ENCODE measurements at places on chromosomes 5 and 9. TPM values are rescaled to one million over a fixed set of nuclear protein-coding genes. Genes with fewer than 3 reads are reported as not detected.

GRCh38 chr9:120923620-120924328 is 2.8 kb downstream of the TRAF1 start:
- H3K36me3 ChIP-seq, result no peaks in the 10 kb centered on the region
- H3K27me3 ChIP-seq, result no peaks in the 10 kb centered on the region
- no peak for DNase-seq
- peak overlapping the region; percentile 78 for H3K27ac ChIP-seq
- no peak overlapping the region for H3K4me3 ChIP-seq
- peaks cover 3% of the 10 kb centered on the region for H3K4me1 ChIP-seq

DNA sequence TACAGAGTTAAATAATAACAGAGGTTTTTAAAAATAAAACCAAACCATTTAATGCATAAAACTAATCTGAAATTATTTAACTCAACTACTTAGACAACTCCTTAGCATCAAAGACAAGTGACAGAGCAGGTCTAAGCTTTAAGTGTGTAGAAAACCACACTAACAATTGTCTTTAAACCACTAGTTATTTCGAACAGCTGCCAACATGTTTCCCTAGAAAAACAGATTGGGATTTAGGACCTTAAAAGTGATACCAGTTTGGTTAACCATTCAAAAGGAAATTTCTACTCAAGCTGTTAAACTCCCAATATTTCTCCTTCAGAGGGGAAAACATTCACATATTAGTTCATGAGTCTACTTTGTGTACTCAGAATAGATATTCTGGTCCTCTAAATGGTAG is 208.7 kb downstream of the BNC2 start:
- no peaks in the 10 kb centered on the region for H3K27me3 ChIP-seq

GRCh38 chr5:55742778-55743177 is 4.9 kb downstream of the DDX4 start:
- H3K27me3 ChIP-seq, result no peaks in the 10 kb centered on the region
- no peak for DNase-seq
- H3K4me3 ChIP-seq, result no peak overlapping the region
- H3K36me3 ChIP-seq, result no peaks in the 10 kb centered on the region
- H3K4me1 ChIP-seq, result no peaks in the 10 kb centered on the region
- no peak overlapping the region for H3K27ac ChIP-seq

GRCh38 chr5:6753851-6754250 is 40.6 kb downstream of the TENT4A start:
- no peaks in the 10 kb centered on the region for H3K27me3 ChIP-seq
- peaks cover 96% of the 10 kb centered on the region for H3K36me3 ChIP-seq
- no peaks in the 10 kb centered on the region for H3K4me1 ChIP-seq
- H3K27ac ChIP-seq, result no peak overlapping the region
- no peak for DNase-seq

- no peak for DNase-seq
- no peaks in the 10 kb centered on the region for H3K27me3 ChIP-seq
- no peaks in the 10 kb centered on the region for H3K36me3 ChIP-seq
- H3K27ac ChIP-seq, result no peak overlapping the region
- no peaks in the 10 kb centered on the region for H3K4me1 ChIP-seq
Observed at GRCh38 chr9:124139001-124139400, 118.7 kb upstream of the NEK6 start.

DNA sequence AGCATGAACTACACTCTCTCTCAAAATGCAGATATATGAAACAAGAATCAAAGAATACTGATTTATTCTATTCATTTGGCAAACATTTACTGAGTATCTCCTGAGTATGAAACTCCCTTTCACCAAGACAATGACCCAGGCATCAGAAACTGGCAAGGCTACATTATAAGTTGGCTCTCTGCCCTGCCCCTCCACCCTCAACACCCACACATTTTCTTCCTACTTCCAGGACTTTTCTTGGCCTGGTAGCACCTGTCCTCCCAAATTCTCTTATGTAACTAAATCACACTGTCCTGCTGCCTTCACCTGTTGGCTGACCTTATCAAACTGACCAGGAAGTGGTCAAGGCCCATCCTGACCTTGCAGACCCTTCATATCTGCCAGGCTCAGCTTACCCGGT is 3.5 kb downstream of the RASEF start:
- H3K27me3 ChIP-seq, result peaks cover 47% of the 10 kb centered on the region
- no peaks in the 10 kb centered on the region for H3K4me1 ChIP-seq
- H3K36me3 ChIP-seq, result no peaks in the 10 kb centered on the region
- DNase-seq, result no peak
- H3K27ac ChIP-seq, result no peak overlapping the region

DNA sequence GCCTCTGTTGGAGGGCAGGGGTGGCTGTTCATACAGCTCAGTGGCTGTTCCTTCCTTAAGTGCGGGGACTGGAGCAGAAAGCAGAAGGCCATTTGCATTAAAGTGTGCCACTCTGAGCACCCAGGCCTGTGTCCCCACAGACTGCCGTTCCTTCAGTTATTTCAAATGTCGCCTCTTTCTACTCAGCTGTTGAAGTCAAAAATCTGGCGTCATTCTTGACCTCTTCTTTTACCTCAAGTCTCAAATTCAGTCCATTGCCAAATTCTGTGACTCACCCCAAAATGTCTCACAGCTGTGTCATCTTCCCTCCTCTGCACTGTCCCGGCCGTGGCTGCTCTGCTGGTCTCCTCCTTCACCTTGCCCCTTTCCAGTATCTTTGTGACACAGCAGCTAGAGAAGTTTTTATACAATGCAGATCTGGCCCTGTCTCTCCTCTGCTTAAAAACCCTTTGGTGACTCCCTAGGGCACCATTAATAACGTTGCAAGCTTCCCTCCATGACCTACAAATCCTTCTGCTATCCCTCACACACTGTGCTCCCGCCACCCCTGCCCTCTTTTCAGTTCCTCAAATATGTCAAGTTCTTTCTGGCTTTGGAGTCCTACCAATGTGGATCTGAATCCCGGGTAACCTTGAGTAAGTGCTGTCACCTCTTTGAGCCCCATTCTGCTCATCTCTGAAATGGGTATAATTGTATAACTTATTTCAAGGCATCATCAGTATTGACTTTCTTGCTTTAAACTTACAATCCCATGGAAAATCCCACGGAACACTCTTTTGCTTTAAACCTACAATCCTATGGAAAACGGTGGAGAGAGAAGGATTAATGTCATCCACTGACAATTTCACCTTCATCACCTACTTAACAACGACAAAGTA is 98.3 kb upstream of the BOD1 start:
- H3K36me3 ChIP-seq, result no peaks in the 10 kb centered on the region
- no peaks in the 10 kb centered on the region for H3K27me3 ChIP-seq
- DNase-seq, result peak; percentile 30
- no peak overlapping the region for H3K4me3 ChIP-seq

GRCh38 chr5:5419291-5420210 is 2.9 kb upstream of the ICE1 start:
- H3K27me3 ChIP-seq, result no peaks in the 10 kb centered on the region
- no peak overlapping the region for H3K4me3 ChIP-seq
- H3K27ac ChIP-seq, result no peak overlapping the region
- H3K36me3 ChIP-seq, result no peaks in the 10 kb centered on the region
- peaks cover 21% of the 10 kb centered on the region for H3K4me1 ChIP-seq

- peaks cover 7% of the 10 kb centered on the region for H3K27me3 ChIP-seq
- no peak overlapping the region for H3K27ac ChIP-seq
- DNase-seq, result no peak
Observed at GRCh38 chr9:33232815-33233214, 7.2 kb upstream of the SPINK4 start.

- H3K4me3 ChIP-seq, result no peak overlapping the region
- H3K27ac ChIP-seq, result no peak overlapping the region
- no peaks in the 10 kb centered on the region for H3K4me1 ChIP-seq
- H3K27me3 ChIP-seq, result no peaks in the 10 kb centered on the region
- no peaks in the 10 kb centered on the region for H3K36me3 ChIP-seq
- no peak for DNase-seq
Observed at GRCh38 chr9:98316445-98317133, 61.1 kb upstream of the TBC1D2 start.

DNA sequence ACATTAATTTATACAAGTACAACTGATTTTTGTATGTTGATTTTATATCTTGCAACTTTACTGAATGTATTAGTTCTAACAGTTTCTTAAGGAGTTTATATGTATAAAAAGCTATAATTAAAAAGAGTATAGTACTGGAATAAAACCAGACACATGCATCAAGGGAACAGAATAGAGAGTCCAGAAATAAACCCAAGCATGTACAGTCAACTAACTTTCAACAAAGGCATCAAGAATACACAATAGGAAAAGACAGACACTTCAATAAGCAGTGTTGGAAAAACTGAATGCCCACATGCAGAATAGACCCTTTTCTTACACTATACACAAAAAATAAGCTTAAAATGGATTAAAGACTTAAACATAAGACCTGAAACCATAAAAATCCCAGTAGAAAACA is 170.9 kb downstream of the ICE1 start:
- DNase-seq, result no peak
- no peaks in the 10 kb centered on the region for H3K36me3 ChIP-seq
- no peak overlapping the region for H3K27ac ChIP-seq
- no peaks in the 10 kb centered on the region for H3K27me3 ChIP-seq

DNA sequence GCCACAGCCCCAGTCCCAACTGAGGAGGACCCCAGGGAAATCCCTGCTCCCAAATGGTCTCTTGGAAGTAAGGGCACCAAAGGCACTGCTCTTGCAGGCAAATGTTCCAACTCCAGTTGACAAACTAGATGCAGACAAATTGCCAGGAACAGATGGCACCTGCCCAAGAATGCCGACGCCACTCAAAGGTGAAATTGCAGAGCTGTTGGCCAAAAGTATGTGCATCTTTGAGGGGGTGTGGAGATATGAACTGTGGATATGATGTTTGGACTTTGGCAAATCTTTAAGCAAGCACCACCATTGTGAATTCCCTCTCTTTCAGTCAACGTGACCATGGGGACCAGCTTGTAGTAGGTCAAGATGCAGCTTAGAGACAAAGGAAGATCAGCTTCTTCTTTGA is 12.0 kb upstream of the CPLX2 start:
- no peak overlapping the region for H3K27ac ChIP-seq
- H3K36me3 ChIP-seq, result no peaks in the 10 kb centered on the region
- no peaks in the 10 kb centered on the region for H3K27me3 ChIP-seq
- no peaks in the 10 kb centered on the region for H3K4me1 ChIP-seq
- no peak for DNase-seq
- no peak overlapping the region for H3K4me3 ChIP-seq

DNA sequence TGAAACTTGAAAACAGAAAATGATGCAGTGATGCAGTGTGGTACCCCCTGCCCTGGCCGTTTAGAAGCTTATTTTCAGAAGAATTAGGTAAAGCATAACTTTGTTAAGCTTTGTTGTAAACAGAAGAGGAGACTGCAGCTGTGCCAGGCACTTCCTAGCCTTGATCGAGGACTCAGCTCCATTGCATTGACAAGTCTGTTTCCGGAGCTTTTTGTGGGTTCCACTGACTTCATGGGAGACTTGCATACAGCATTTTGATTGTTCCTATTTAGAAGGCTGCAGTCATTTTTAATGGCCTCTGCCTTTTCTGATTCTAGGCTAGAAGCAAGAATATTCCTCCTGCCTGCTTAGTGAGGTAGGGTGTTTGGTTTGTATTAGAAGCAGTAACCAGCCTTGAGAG is 12.3 kb downstream of the MVB12B start:
- no peak for DNase-seq
- peaks cover 88% of the 10 kb centered on the region for H3K4me1 ChIP-seq
- H3K36me3 ChIP-seq, result peaks cover 21% of the 10 kb centered on the region
- H3K27me3 ChIP-seq, result no peaks in the 10 kb centered on the region
- peak overlapping the region; percentile 81 for H3K27ac ChIP-seq

GRCh38 chr9:80763536-80763935 is 925.8 kb downstream of the TLE1 start:
- no peaks in the 10 kb centered on the region for H3K27me3 ChIP-seq
- H3K4me1 ChIP-seq, result no peaks in the 10 kb centered on the region
- H3K27ac ChIP-seq, result no peak overlapping the region
- DNase-seq, result no peak
- no peak overlapping the region for H3K4me3 ChIP-seq

GRCh38 chr9:135531096-135531495 is 9.9 kb downstream of the LCN1 start:
- H3K36me3 ChIP-seq, result no peaks in the 10 kb centered on the region
- no peak overlapping the region for H3K4me3 ChIP-seq
- DNase-seq, result no peak
- no peaks in the 10 kb centered on the region for H3K4me1 ChIP-seq
- no peaks in the 10 kb centered on the region for H3K27me3 ChIP-seq

DNA sequence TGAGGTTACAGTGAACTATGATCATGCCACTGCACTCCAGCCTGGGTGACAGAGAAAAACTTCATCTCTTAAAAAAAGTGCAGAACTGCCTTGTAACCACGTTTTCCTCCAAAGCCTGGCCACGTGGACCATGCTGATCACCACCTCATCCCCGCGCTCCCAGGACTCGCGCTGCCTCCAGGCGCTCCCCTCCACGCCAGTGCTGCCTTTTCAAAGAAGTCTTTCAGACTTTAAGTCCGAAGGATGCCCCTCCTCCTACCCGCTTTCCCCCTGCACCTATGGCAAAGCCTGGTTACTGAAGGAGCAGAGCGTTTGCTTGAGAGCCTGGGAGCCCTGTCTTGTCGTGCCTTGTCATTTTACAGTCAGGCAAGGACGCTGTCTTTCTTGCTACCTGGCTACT is 43.8 kb downstream of the HABP4 start:
- no peak overlapping the region for H3K4me3 ChIP-seq
- no peak overlapping the region for H3K27ac ChIP-seq
- H3K27me3 ChIP-seq, result no peaks in the 10 kb centered on the region
- peaks cover 75% of the 10 kb centered on the region for H3K36me3 ChIP-seq
- H3K4me1 ChIP-seq, result no peaks in the 10 kb centered on the region

DNA sequence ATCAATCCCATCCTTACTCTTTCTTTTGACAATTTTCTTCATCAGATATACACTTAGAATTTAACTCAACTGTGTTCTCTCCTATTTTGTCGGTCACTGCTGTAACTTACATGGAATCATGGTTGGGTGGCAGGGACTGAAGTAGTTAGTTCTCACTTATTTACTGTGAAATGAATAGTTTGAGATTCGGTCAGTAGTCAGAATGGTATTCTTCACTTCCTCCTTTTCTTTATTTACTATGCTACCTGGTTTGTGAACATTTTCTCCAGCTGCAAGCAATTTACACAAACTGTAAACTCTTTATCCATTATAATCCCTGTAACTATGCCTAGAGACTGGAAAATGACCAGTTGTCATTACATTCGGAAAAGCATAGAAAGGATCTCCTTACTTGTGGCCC is 41.5 kb upstream of the GDNF start:
- no peak for DNase-seq
- H3K4me3 ChIP-seq, result no peak overlapping the region
- no peaks in the 10 kb centered on the region for H3K4me1 ChIP-seq
- H3K36me3 ChIP-seq, result no peaks in the 10 kb centered on the region
- no peak overlapping the region for H3K27ac ChIP-seq

GRCh38 chr5:176429972-176430371 is 13.6 kb upstream of the CLTB start:
- no peaks in the 10 kb centered on the region for H3K4me1 ChIP-seq
- H3K4me3 ChIP-seq, result no peak overlapping the region
- H3K27ac ChIP-seq, result no peak overlapping the region

PCDHA1 gene
- total RNA-seq, result not detected

ACSL6 gene
- total RNA-seq, result 0.84 TPM

GABRA1 gene
- not detected for total RNA-seq

FBP1 gene
- 4.8 TPM for total RNA-seq

ADAMTS12 gene
- 10.1 TPM for total RNA-seq

RLN1 gene
- not detected for total RNA-seq

GRPEL2 gene
- total RNA-seq, result 8.7 TPM

KCNIP1 gene
- 7.3 TPM for total RNA-seq
